ENCODE measurements at places on chromosomes 2 and 18.

DNA sequence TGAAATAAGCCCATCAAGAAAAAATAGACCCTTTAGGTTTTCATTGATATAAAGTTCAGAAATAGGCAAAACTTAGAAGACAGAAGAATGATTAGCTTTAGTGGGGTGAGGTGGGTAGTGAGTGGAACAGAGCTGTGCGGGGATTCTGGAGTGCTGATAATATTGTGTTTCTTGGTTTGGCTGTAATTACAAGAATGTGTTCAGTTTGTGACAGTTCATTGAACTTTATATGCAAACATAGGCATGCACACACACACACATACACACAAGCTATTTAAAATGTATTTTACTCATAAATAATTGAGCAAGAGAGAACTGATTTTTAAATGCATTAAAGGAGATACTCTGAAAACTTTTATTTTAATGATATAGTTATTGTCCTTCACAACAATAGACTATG lies 17.1 kb downstream of the ARHGAP15 start:
- no peak for DNase-seq

DNA sequence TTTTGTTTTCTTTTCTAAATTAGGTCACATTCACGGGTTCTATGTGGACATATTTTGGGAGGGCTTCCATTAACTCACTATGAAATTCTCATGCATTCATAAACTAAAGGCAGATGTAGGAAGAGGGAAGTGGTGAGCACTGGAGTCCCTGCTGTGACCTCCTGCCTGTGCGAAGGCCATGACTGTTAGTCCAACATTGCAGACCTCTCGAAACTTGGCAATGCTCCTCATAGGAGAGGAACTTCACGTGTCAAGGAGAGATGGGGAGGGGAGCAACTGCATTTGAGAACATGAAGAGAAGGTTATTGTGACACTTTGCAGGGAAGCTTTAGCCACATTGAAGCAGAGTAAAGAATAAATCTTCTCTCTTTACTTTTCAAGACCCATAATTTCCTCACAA lies 126.4 kb upstream of the HNMT start:
- DNase-seq = no peak

DNA sequence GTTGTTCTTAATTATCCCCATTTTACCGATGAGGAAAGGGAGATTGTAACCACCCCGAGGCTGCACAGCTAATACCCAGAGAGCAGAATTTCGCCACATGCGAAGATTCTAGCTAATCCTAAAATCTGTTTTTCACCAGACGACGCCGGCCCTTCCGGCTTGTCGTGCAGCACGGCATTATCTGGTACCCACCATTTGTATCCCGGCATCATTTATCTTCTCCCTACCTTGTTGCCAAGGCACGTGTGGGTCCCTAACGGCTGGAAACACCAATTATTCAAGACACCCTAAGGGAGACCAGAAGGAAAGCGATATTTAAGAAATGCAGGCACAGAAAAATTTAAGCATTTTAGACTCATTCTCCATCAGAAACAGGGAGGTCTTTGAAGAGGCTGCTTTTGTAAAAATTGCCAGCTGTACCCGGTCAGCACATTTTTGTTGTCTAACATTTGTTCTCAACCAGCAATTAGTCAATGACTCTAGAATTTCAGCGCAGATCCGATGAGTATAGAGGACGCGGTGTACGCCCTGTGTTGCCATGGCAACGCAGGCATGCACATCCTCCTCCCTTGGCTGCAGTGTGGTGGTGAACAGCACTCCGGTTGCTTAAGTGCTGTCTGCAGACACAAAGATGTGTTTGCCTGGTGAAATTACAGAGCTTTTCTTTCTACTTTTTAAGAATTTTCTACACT lies 111.6 kb downstream of the AGAP1 start:
- no peak for DNase-seq

- DNase-seq = peak; percentile 23
These were observed 54.9 kb upstream of the BZW1 start for GRCh38 chr2:200756618-200757321.

GRCh38 chr2:22189893-22190480 lies 1066.2 kb downstream of the TDRD15 start:
- no peak for DNase-seq

GRCh38 chr2:238581126-238581525 lies 154.4 kb downstream of the ASB1 start:
- DNase-seq = no peak

- DNase-seq = no peak
These were observed 31.7 kb downstream of the CELF4 start for GRCh38 chr18:37533647-37534584.

DNA sequence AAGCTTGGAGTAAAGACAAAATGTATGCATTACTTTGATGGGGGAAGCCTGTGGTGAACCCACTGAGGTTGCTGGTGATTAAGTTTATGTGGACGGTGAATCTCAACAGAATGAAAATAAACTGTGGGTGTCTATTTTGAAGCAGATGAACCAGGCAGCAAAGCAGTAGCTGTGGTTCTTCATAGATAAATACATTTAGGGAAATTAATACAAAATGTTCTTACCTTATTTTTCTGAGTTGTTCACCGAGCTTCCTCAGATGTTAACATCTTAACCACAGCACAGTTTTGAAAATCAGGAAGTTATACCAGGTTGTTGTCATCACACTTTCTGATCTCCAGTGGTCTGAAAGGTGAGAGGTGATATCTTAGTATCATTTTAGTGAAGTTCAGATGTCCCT lies 53.9 kb downstream of the NCK2 start:
- DNase-seq = no peak

Measured in HT-29 (cell line).